ENCODE measurements at places on chromosomes 3 and 15. TPM values are rescaled to one million over a fixed set of nuclear protein-coding genes. Genes with fewer than 3 reads are reported as not detected.

CLDN18 gene
- not detected for total RNA-seq

ACTC1 gene
- total RNA-seq = 0.17 TPM

TBCCD1 gene
- total RNA-seq = 5.6 TPM

CDHR4 gene
- total RNA-seq = 0.44 TPM

PRR20G gene
- 0.19 TPM for total RNA-seq

SCAMP5 gene
- 15.0 TPM for total RNA-seq

CHL1 gene
- not detected for total RNA-seq

AGBL1 gene
- total RNA-seq = not detected

CD200R1L gene
- not detected for total RNA-seq

CLDN16 gene
- not detected for total RNA-seq

PPP4R2 gene
- total RNA-seq = 37.2 TPM

GRAMD1C gene
- total RNA-seq = 0.23 TPM

DGKG gene
- total RNA-seq = 8.6 TPM

NR1I2 gene
- total RNA-seq = not detected
